ENCODE measurements at places on chromosomes 5 and 9. TPM values are rescaled to one million over a fixed set of nuclear protein-coding genes. Genes with fewer than 3 reads are reported as not detected.

- no peak overlapping the region for H3K4me3 ChIP-seq
- no peaks in the 10 kb centered on the region for H3K4me1 ChIP-seq
- H3K27me3 ChIP-seq: peaks cover 2% of the 10 kb centered on the region
- DNase-seq: no peak
- peaks cover 1% of the 10 kb centered on the region for H3K36me3 ChIP-seq
- H3K27ac ChIP-seq: no peak overlapping the region
These were observed 159.7 kb downstream of the PBX3 start for GRCh38 chr9:125906893-125907292.

DNA sequence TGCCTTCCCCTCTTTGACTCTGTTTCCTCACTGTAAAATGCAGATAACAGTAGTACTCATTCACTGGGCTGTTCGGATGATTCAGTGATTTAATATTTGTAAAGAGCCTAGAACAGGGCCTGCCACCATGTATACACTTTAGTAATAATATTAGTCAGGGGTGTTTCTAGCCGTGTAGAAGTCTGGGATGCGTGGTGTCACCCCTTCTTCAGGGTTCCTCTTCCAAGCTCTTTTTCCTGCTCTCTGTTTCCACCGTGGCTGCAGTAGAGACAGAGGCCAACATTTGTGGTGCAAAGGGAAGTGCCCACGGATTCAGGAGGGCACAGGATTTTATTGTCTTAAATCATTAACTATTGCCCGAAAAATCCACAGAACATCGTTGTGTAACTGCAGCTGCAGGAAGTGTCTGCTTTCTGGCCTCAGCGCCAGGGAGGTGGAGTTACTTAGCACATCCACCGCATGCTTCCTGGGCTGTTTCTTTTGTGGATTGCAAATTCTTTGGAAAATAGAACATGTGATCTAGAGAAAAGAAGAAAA is 61.7 kb downstream of the TRIO start:
- no peak for DNase-seq
- H3K27ac ChIP-seq: no peak overlapping the region
- no peak overlapping the region for H3K4me3 ChIP-seq
- peaks cover 7% of the 10 kb centered on the region for H3K4me1 ChIP-seq

GRCh38 chr5:157817387-157817702 is 41.6 kb downstream of the CLINT1 start:
- H3K4me1 ChIP-seq: peaks cover 5% of the 10 kb centered on the region
- no peaks in the 10 kb centered on the region for H3K27me3 ChIP-seq
- no peak overlapping the region for H3K4me3 ChIP-seq
- H3K27ac ChIP-seq: no peak overlapping the region
- H3K36me3 ChIP-seq: peaks cover 7% of the 10 kb centered on the region
- no peak for DNase-seq

DNA sequence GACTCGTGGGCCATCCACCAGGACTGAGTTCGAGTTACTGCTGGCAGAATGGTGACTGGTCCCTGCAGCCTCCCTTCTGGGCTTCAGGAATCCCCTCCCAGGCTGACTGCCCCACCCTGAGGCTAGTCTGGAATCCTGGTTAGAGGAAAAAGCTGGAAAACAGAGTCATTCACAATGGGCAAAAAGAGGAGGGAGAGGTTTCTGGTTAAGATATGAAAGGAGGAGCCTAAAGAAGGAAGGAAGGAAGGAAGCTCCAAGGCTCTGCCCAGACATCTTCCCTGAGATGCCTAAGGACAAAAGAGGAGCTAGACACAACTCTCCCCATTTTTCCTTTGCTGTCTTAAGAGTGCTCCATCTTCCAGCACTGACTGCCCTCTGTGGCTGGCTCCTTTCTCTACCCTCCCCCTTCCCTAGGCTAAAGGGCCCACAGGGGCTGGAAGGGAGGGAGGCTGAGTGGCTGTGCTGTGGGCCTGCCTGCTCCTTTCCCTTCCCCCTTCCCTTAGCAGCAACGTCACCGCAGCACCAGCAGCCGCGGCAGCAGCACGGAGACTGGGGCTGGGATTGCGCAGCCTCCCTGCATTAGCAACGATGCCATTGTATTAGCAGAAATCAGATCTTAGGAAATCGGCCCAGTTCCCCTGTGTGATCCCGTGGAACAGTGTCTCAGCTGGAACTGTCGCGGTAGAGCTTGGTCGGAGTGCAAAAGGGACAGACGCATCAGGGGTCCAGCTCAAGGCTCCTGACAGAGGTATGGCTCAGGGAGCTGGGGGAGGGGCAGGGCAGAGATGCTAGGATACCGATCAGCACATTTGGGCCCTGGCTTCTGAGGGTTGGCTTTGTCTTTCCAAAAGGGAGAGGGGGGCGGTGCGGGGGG is 48.7 kb downstream of the RUSC2 start:
- no peak overlapping the region for H3K4me3 ChIP-seq
- H3K36me3 ChIP-seq: no peaks in the 10 kb centered on the region
- DNase-seq: no peak
- no peak overlapping the region for H3K27ac ChIP-seq
- peaks cover 9% of the 10 kb centered on the region for H3K27me3 ChIP-seq

- H3K36me3 ChIP-seq: no peaks in the 10 kb centered on the region
- no peak for DNase-seq
These were observed 277.0 kb downstream of the SMARCA2 start for GRCh38 chr9:2291980-2292704.

DNA sequence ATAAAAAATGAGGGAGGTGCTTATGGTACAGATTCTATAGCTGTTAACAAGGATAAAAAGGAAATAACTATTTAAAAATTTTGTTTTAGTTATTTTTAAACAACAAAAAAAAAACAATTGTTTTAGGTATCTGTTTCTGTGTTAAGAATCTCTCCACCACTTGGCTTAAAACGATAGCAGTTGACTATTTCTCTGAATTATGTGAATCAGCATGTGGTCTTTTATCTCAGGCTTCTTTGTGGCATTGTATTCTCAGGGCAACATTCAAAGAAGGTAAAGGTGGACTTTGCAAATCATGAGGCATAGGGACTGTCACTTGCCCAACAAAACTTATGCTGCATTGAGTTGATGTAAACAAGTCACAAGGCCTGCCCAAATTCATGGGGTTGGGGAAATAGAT is 55.2 kb downstream of the ERBIN start:
- DNase-seq: no peak
- H3K27me3 ChIP-seq: no peaks in the 10 kb centered on the region
- H3K27ac ChIP-seq: no peak overlapping the region
- no peak overlapping the region for H3K4me3 ChIP-seq
- H3K4me1 ChIP-seq: peaks cover 9% of the 10 kb centered on the region

DNA sequence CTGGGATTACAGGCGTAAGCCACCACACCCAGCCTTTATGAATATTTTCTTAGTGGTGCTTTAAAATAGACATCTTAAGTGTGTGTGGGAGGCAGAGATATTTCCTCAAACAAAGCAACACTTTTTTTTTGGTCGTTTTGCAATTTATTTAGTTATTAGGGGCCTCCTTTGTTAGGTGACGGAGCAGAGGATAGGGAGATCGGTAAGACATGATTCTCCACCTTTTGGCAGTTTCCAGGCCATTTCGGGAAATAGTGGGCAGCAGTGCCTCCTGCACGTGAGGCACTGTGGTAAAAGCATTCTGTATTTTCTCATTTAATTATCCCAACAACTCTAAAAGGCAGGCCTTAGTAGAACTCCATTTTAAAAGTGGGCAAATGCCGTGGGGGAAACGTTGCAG is 1.9 kb downstream of the OCLN start:
- DNase-seq: no peak
- H3K4me1 ChIP-seq: peaks cover 6% of the 10 kb centered on the region
- H3K4me3 ChIP-seq: peak overlapping the region; percentile 10

DNA sequence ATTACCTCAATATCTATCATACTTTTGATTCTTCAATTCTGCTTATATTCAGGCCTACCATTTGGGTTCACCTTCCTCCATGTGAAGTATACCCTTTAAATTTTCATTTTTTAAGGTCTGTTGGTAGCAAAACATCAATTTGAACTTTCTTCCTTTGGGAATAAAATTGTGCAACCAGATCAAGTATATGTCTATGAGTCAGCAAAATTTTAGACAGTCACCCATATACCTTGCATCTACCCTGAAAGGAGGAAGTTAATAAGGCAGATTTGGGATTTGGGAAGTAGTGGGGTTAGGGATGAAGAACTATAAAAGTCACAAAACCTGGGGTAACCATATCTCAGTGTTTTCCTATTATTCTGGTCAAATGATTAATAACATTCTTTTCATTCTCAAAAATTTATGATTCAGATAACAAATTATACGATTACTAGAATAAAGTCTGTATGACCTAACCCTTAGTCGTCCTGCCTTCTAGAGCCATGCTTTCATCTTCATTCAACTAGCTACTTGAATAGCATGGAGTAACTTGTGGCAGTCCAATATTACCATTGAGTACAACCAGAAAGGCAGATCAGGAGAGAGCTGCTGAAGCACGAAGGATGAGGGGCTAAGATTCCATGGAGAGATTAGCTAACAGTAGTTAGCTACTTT is 2.8 kb upstream of the IL33 start:
- H3K36me3 ChIP-seq: no peaks in the 10 kb centered on the region
- H3K27ac ChIP-seq: no peak overlapping the region
- DNase-seq: no peak
- peaks cover 16% of the 10 kb centered on the region for H3K27me3 ChIP-seq

DNA sequence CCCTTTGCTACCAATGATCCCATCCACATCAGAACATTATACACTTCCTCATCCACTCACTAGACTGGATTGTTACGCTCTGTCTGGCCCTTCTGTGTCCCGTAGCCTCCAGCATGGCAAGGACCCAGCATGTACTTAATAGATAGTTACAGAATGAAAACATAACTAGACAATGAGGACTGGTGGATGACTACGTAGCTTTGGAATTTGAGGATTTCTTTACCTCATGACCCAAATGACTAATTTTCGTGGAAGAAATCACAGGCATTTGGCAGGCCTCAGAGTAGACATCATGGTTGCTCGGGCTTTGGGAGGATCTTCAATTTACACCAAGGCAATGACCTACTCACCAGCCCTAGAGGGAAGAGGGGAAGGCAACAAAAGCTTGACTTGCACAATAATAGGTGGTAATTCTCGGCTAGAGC is 299.8 kb downstream of the TLE1 start:
- no peak overlapping the region for H3K27ac ChIP-seq
- no peaks in the 10 kb centered on the region for H3K4me1 ChIP-seq
- DNase-seq: no peak

- peak overlapping the region; percentile 5 for H3K27ac ChIP-seq
- H3K36me3 ChIP-seq: peaks cover 16% of the 10 kb centered on the region
- peaks cover 16% of the 10 kb centered on the region for H3K4me1 ChIP-seq
- DNase-seq: no peak
- H3K4me3 ChIP-seq: no peak overlapping the region
These were observed 38.1 kb downstream of the PBX3 start for GRCh38 chr9:125785248-125785751.

- H3K4me1 ChIP-seq: no peaks in the 10 kb centered on the region
- no peak overlapping the region for H3K27ac ChIP-seq
- H3K36me3 ChIP-seq: peaks cover 20% of the 10 kb centered on the region
- no peak overlapping the region for H3K4me3 ChIP-seq
These were observed 85.9 kb downstream of the SETX start for GRCh38 chr9:132268725-132269352.

ANKRD31 gene
- total RNA-seq: 0.58 TPM

DNA sequence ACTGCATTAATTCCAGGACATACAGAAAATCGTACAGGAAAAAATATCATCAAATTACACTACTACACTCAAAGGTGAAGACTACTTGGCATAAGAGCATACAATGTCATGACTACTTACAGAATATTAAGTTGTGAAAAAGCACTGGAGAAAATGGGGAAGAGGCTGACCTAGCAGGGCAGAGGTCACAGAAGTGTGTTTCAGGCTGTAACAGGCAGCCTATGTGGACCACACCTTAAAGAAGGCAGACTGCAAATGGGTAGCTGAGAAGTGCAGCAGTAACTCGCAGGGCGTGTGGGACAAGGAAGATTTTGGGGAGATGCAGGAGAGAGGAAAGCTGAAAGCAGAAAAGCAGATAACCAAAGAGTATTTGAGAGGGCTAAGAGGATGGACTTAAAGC is 167.0 kb upstream of the PIK3R1 start:
- H3K27ac ChIP-seq: no peak overlapping the region
- no peaks in the 10 kb centered on the region for H3K27me3 ChIP-seq
- no peaks in the 10 kb centered on the region for H3K4me1 ChIP-seq
- no peak for DNase-seq

GRCh38 chr9:76161106-76161505 is 233.1 kb downstream of the RFK start:
- no peak overlapping the region for H3K27ac ChIP-seq
- no peak overlapping the region for H3K4me3 ChIP-seq
- H3K36me3 ChIP-seq: peaks cover 15% of the 10 kb centered on the region
- no peaks in the 10 kb centered on the region for H3K4me1 ChIP-seq

DNA sequence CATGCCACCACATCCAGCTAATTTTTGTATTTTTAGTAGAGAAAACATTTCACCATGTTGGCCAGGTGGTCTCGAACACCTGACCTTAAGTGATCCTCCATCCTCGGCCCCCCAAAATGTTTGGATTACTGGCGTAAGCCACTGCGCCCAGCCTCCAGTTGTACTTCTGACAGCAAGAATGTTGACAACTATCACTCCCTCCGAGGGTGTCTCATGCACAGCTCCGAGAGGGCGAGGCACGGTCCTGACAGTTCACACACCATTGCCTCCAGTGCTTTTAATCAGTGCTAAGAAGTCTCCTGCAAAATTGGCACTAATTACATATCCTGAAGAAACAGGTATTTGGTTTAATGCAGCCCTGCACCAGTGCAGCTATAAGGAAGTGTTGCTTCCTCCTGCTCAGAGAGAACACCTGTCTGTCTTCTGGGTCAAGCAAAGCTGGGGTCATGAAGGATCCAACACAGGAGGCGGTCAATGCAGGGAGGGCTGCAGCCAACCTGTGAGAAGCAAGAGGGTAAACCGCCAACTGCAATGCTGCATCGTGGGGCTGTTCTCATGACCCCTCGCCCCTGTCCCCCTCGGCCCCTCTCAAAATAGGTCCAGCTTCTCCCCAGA is 184.0 kb downstream of the MED10 start:
- H3K4me1 ChIP-seq: no peaks in the 10 kb centered on the region
- peaks cover 6% of the 10 kb centered on the region for H3K27me3 ChIP-seq
- no peak overlapping the region for H3K27ac ChIP-seq
- H3K36me3 ChIP-seq: no peaks in the 10 kb centered on the region

ANXA2R gene
- total RNA-seq: 39.2 TPM

GRCh38 chr5:51669095-51669494 is 285.8 kb downstream of the ISL1 start:
- no peaks in the 10 kb centered on the region for H3K4me1 ChIP-seq
- H3K36me3 ChIP-seq: no peaks in the 10 kb centered on the region
- DNase-seq: no peak
- H3K27ac ChIP-seq: no peak overlapping the region
- H3K4me3 ChIP-seq: no peak overlapping the region
- no peaks in the 10 kb centered on the region for H3K27me3 ChIP-seq

Measured in activated naive CD8-positive, alpha-beta T cell treated with anti-CD3 and anti-CD28 coated beads, Interleukin-2, amount 10 ng/mL, durations not matched to agents 7 days and 5 days (primary cell).